Activated CD4-positive, alpha-beta memory T cell treated with anti-CD3 and anti-CD28 coated beads, Interleukin-2, amount 10 ng/mL, durations not matched to agents 7 days and 5 days (primary cell): ENCODE measurements at places on chromosomes 6 and 20. TPM values are rescaled to one million over a fixed set of nuclear protein-coding genes. Genes with fewer than 3 reads are reported as not detected.
A peak's percentile ranks its signal among the peaks of the same experiment; 100 is the strongest.

Gene GPLD1
- total RNA-seq = 0.20 TPM

Gene AGER
- total RNA-seq = 27.6 TPM

GRCh38 chr6:52009466-52010140 lies 77.8 kb downstream of the PKHD1 start:
- DNase-seq = no peak

DNA sequence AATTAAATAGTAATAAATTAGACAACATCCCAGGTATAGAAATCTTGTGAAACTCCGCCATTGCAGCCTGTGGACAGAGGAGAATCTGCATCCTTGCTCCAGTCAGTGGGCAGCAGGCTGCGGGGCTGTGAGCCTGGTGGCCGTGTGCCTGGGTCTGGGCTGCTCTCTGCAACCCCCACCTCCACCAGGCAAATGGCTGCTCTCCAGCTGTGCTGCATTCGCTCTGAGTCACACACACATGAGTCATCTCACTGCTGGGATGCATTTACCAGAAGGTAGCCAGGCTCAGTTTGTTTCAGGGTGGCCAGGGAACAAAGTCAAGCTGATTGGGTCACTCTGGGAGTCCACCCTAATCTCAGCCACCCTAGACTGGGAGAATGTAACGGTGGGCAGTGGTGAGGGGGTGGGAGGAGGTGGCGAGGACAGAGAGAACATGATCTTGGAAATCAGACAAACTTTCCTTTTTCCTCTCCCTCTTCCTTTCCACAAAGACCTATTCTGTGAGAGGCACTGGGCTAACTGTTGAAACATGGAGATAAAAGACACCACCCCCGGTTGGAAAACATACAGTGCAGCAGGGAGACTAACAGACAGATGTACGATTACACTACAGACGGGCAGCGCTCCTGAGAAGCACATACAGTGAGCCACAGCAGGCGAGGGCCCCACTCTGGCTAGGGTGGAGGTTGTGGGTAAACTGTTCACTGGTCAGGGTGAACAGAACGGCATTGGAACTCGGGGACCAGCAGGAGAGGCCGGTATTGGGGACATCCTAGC lies 59.2 kb downstream of the TRAM2 start:
- peak; percentile 35 for DNase-seq

- DNase-seq = no peak
Measured at GRCh38 chr20:49712996-49713752, 504 bp downstream of the B4GALT5 start.

Gene NECAB3
- 36.2 TPM for total RNA-seq

GRCh38 chr6:28838634-28839442 lies 84.9 kb downstream of the TRIM27 start:
- peak; percentile 78 for DNase-seq

DNA sequence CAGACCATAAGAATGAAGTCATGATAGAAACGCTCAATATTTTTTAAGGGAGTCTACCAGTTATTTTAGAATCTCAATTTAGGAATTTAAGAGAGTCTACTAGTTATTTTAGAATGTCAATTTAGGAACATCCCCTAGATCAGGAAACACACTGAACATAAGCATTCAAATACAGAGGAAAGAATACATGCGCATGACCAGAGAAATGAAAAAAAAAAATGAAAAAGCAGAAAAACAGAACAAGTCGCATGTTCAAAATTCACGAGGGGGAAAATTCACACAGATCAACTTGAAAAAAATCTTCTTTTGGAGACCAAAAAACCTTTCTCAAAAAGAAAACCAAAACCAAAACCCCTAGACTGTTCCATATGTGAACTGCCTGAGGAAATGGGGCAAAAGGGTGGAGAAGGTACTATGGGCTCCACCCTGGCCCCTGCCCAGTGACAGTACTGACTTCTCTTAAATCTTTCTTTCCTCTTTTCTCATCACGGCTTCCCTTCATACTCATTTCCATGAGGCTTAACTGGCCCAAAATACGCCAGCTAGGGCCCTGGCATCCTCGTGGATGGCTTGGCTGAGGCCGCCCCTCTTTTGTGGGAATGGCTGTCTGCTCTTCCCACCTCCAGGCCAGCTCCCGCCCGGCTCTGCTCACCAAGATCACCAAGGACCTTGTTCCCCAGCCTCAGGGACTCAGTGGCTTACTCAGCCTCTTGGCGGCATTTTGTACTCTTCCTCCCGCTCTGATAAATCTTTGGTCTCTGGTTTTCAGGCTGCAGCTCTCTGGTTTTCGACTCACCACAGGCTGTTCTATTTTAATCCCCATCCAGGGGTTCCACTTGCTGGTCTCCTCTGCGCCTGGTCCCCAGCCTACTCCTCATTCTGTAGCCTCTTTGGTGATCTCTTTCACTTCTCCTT lies 11.2 kb downstream of the ZBTB2 start:
- peak; percentile 46 for DNase-seq

- peak; percentile 57 for DNase-seq
Measured at GRCh38 chr20:16761305-16761829, 13.2 kb downstream of the OTOR start.

Gene SLC2A10
- total RNA-seq = not detected

Gene SMAP1
- total RNA-seq = 48.6 TPM

Gene CST1
- not detected for total RNA-seq

DNA sequence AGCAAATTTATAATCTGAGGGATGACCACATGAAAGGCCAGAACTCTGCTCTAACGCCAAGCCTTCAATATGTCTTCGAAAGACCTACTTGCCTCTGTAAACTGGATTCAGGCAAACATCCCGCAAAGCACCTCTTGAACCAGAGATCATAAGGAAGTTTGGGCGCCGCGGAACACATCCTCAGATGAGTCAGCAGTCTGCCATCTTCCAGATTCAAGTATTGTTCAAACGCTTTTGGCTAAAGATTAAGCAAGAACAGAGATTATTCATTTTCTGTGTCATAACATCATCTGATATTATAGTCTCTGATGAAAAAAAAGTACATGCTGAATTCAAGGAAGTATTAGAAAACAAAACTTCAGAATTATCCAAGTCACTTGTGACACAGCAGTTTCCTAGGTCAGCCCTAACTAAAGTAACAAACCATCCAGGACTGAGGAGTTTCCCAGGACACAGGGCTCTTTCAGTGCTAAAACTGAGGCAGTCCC lies 20.8 kb downstream of the TBC1D7 start:
- DNase-seq = no peak

- DNase-seq = no peak
Measured at GRCh38 chr20:5548902-5549599, 201.2 kb upstream of the SHLD1 start.

- no peak for DNase-seq
Measured at GRCh38 chr6:15176816-15177370, 69.0 kb upstream of the JARID2 start.

DNA sequence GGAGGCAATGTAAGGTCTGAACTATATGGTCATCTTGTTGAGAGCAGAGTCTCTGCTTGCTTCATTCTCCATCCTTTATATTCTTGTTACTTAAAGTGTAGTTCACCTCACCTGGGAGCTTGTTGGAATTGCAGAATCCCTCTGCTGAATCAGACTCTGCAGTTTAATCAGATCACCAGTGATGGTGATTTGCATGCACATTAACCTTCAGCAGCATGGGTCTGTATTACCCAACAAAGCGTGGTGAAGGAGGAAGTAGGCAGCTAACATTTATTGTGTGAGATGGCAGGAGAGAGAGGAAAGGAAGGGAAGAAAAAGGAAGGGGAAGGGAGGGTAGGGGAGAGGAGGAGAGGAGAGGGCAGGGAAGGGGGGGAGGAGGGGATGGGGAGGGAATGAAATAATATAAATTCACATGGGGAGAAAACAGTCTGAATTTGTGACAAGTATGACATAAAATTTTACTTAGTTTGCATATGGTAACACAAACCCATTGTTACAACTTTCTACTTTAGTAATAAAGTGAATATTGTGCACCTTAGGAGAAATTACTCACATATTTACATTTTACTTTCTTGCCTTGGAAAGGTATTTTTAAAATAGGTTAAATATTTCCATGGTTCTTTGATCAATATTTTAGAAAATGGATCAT lies 740.7 kb downstream of the DHX35 start:
- DNase-seq = no peak

GRCh38 chr6:33217246-33217645 lies 8.9 kb downstream of the RING1 start:
- no peak for DNase-seq

GRCh38 chr20:48951646-48952045 lies 30.1 kb downstream of the ARFGEF2 start:
- DNase-seq = no peak

- no peak for DNase-seq
Measured at GRCh38 chr6:137950581-137950980, 83.5 kb downstream of the TNFAIP3 start.

Gene TSBP1
- not detected for total RNA-seq

Gene FKBP1C
- 0.55 TPM for total RNA-seq
